ENCODE measurements at places on chromosomes 2 and 18.

GRCh38 chr2:122003196-122003940, 247.9 kb downstream of the TSN start:
- no peak for DNase-seq

DNA sequence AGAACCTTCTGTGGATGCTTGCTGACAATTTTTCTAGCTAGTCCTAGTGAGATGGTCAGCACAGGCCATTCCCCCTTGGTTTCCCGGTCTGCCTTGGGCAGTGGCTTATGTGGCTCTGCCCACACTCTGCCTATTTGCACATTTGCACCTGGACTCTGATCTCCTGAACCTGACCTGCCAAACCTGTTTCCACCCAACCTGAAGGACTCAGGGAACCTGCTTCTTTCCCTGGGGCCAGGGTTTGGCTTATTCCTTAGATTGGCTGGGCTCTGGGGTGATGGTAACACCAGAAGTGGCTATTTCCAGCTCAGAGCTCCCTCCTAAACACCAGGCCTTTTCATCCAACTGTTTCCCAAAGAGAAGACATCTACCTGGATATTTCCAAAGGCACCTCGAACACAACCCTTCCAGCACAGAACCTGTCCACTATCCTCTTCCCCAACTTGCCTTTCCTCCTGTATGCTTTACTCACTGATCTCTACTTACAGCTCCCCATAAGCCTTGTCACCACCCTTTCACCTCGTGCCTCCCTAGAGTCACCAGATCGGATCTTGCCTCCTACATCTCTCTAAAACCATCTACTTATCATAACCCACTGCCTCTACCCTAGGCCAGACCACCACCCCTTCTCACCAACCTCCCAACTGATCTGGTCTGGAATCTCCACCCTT, 5.8 kb upstream of the MTA3 start:
- DNase-seq = no peak

DNA sequence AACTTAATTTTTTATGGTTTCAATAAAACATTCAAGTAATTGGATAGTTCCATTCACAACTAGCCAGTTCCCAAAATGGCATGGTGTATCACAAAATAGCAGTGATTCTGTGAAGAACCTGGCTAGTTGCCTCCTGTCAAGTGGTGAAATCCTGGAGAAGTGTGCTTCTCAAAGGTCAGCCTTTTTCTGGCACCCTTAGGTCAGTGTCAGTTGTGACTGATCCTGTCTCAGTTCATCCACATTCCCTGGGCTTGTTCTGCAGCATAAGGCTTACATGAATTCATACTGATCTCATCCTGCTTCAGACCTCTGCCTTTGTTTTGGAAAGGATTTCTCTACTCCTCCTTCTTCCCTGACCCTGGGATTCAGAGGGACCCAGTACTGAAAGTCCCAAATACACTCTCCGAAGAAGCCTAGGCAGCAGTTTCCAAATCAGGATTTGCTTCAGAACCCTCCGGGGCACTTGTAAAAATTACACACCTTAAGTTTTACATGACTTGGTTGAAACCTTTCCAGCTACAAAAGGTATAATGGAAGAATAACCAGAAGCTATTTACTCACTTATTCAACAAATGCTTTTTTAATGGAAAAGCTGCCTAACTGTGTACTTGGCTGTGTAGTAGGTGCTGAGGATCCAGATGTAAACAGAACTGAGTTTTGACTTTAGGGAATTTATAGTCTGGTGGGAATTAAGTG, 11.0 kb downstream of the MAP3K20 start:
- DNase-seq = no peak

DNA sequence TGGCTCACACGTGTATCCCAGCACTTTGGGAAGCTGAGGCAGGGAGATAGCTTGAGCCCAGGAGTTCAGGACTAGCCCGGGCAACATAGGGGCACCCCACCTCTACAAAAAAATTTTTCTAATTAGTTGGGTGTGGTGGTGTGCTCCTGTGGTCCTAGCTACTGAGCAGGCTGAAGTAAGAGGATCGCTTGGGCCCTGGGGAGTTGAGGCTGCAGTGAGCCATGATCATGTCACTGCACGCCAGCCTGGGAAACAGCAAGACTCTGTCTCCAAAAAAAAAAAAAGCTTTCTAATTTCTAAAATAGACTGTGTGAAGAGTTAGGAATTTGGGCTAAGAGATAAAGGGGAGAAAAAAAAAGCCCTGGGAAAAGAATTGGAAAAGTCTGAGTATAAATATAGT, 51.9 kb upstream of the NAB1 start:
- no peak for DNase-seq

DNA sequence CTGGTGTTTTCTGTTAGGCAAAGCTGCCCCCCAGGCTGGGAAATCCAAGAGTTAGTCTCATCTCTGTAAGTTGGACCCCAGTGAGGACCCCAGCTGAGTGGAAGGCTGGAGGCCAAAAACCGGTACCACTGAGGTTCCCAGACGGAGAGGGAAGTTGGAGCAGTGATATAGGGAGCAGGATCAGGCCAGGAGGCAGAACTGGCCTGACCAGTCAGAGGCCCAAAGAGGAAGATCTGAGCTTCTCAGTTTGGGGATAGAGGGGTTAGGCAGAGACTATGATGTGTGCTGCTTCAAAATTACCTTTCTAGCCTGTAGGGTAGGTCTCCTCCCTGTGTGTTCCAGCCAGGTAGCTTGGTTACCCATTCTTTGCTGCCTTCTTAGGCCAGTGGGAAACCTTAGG, 4.6 kb upstream of the RNF181 start:
- no peak for DNase-seq

DNA sequence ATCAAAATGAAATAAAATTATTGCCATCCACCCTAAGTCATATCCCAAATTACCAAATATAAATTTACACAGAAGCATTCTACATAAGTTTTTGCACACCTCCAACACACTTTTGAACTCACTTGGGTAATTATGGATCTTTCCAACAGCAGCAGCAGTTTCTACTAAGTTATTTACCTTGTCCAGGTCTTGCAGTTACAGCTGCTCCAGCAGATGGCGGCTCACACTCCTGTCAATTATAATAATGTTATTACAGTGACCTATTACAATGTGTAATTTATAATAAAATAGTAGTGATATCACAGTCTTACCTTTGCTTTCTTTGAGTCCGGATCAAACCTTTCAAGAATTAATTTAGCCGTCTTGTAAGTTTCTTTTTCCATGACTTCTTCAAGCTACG, 37.9 kb downstream of the LNPK start:
- no peak for DNase-seq

GRCh38 chr2:74025971-74026612, 41.4 kb downstream of the TET3 start:
- DNase-seq = no peak

GRCh38 chr2:230602562-230603230, 109.9 kb upstream of the CAB39 start:
- DNase-seq = no peak

DNA sequence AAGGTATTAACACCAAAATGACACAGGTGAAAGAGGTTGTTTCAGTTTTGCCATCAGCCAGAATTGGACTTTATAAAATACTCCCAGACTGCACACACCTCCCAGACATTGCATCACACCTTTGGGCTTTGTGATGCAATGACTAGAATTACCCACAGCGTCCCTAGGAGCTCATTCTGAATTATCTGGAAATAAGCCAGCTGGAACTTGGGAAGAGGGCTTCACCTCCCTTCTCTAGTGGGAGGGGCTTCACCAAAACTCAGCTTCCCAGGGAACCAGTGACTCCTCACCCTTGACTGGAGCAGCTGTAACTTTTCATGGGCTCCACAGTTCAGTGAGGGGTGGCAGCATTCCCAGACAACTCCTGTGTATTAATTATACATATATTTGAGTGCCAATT, 83.1 kb upstream of the BZW1 start:
- no peak for DNase-seq

GRCh38 chr2:115359550-115359949, 917.1 kb downstream of the DPP10 start:
- DNase-seq = no peak

GRCh38 chr2:99810225-99810624, 320.4 kb upstream of the REV1 start:
- no peak for DNase-seq

GRCh38 chr2:12141618-12142258, 395.3 kb downstream of the LPIN1 start:
- DNase-seq = no peak

DNA sequence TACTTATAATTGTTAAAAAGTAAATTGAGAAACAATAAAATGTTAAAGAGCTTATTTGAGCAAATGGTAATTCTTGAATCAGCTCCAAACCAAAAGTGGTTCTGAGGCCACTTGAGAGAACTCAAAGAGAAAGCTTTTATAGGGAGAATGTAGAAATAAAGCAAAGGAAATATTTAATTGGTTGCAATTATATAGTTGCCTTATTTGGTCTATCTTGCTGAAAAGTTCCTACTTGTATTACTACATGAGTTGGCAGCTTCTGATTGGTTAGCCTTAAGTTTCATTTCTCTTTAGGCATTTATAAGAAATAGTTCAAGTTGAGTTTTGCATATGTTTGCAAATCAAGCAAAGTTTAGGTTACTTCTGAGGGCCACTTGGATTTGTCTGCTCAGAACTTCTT, 38.1 kb downstream of the SCN2A start:
- DNase-seq = no peak

DNA sequence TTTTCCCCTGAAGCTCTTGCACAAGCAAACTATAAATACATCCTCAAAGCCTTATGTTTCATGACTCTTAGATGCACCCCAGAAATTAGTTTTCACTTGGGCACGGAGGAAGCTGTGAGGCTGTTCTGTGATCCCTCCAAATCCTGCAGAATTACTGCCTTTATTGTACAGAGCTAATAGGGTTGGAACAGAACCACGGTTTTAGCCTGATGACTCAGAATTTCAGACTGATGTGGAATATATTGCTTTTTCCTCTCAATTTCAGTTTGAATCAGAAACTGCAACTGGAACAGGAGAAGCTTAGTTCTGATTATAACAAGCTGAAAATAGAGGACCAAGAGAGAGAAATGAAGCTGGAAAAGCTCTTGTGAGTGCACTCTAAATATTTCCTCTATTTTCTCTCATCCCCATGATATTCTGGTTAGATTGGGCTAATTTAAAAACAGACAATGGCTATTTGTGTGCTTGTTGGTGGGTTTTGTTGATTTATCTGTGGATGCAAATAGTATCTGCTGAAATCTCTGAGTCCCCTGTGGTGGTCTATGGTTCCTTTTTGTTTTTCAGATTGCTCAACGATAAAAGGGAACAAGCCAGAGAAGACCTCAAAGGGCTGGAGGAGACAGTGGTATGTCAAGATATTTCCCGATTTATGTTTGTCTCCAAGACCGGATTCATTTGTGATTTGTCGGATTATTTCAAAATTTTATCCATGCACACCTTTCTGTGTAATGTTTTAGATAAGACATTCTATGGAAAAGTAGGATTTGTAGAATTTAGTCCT, 38.2 kb upstream of the LYPD6B start:
- no peak for DNase-seq

DNA sequence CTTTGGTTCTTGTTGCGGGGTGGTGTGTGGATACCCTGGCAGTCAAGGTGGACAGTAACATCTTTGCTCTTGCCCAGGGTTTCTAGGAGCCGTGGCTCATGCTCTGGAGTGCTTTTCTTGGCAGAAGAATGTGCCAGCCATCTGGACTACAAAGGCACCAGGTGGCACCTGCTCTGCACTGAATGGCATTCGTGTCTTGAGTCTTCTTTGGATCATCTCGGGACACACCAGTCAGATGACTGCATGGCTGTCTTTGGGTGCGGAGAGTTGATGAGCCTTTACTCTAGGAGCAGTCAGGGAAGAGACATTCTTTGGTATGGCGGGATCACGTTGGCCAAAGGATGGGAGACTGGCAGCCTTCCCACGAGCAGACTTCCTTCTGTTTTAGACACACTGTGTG, 104.1 kb upstream of the SEC11C start:
- no peak for DNase-seq

DNA sequence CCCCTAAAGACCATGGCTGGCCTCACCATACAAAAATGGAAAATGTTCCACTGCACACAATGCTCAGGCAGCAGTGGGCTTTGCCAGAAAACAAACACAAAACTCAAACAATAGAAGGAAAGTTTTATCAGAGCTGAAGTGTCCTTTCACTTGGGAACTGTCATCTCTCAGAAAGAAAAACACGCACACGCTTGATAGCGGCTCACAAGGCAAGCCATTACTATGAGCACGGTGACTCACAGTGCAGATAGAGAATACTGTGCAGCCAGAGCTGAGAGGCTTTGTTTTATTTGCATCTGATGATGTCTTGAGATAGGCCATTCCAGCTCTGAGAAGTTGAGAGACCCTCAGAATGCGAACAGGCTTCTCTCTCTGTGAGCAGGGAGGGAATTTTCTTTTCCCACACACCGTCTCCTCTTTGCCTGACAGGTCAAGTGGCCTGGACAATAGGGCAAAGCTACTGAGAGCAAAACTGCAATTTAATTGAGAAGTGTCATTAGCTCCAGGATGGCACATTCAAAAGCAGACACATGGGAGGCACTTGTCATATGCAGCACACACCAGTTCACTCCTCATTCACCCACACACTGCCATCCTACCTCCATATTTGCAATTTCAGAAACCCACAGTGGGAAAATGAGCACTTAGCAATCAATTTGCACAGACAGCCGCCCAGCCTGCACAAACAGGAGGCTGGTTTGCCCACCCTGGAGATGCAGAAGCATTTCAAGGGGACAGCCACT, 236.6 kb downstream of the SS18 start:
- no peak for DNase-seq

- DNase-seq = no peak
These were observed 71.8 kb downstream of the MTA3 start for GRCh38 chr2:42640261-42640660.

DNA sequence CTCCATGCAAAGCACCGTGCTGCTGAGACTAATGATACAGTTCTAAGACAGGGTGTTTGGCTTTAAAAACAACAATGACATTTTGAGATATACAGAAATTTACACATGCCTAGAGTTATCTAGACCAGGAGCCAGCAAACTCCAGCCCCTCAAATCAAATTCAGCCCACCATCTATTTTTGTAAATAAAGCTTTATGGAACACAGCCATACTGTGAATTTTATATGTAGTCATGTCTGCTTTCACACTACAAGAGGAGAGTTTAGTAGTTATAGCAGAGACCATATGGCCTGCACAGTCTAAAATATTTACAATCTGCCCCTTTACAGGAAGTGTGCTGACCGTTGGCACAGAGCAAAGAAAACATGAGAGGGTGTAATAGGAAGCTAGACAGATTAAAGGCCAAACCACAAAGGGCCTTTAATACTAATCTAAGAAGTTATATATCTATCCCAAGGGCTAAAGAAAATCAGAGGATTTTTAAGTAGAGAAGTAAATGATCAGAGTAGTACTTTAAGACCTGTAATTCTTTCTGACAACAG, 39.4 kb downstream of the NBAS start:
- DNase-seq = no peak

- no peak for DNase-seq
These were observed 368.7 kb downstream of the CDH19 start for GRCh38 chr18:66235206-66235605.

- DNase-seq = no peak
These were observed 12.4 kb upstream of the CRYGA start for GRCh38 chr2:208175840-208176153.

DNA sequence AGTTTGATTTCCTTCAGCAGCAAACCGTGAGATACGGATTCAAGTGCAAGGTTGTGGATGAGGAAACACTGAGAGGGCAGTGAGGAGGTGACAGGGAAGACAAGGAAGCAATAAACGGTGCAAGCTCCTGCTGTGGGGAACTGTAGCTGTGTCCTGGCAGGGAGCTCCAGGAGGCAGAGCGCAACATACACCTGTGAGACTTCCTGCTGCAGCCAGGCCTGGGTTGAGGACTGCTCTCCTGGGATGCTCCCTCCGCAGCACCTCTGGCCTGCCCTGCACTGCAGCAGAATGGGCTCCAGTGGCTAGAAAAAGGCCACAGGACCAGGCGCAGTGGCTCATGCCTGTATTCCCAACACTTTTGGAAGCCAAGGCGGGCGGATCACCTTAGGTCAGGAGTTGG, 85.5 kb downstream of the MRO start:
- no peak for DNase-seq

All from hindlimb muscle (tissue), 1 donor.